C1 segment of cervical spinal cord (tissue), 14 donors: ENCODE measurements at places on chromosomes 2 and 18.

DNA sequence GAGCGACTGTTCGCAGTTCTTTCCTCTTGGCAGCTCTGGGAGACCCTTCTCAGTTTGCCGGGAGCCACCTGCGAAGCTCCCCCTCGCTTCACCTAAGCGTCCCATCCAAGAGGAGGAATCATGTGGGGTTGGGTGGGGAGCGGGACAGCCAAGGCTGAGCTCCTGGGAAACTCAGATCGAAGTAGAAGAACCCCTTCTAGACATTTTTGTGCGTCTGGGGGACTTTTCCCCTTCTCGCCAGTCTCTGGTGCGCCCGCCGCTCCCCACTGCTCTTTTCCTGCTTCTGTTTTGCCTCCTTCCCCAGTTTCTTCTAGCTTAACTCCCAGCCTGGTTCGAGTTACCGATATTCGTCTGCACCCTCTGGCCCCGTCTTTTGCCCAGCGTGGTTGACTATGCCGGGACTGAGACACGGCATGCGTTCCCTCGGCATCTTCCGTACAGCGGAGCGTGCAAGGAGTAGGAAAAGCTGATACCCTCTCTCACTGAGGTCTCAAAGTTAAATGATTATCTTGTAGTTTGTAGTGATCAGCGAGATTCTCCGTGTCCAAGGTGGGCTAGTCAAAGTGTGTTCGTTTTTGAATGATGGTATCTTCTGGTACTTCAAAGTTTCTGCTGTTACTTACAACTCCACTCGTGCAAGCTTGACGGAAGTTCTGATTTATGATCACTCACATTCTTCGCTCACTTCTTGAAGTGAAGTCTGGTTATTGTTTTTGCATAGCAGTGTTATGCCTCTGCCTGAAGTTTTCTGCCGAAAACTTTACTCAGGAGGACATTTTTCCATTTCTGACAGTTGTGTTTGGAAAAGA lies 664 bp downstream of the CAMKMT start:
- peak; percentile 54 for DNase-seq

DNA sequence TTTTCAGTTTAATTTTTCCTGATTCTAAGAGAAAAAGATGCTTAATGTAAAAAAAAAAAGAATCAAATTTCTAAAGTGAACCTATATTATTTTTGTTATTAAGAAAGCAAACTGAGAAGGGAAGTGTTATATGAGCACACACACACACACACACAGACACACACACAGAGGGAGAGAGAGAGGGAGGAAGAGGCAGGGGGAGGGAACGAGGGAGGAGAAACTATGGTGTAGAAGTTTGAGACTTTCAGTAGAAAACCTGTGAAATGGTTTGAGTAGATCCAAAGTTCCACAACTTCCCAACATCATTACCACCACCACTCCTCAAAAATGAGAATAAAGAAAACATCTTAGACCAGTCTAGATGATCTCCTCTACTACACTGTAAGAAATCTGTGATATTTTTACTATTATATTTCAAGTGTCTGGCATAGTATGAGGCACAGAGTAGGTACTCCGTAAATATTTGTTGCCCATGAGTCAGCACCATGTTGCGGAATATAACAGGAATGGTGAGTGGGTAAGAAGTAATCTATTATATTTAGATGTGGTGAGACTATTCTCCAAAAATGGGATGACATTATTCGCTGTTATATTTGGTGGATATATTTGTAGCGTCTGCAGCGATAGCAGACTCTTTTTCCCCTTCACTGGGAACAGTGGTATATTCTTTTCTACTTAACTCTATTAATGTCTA lies 149.4 kb upstream of the DNMT3A start:
- DNase-seq = no peak

- no peak for DNase-seq
Measured at GRCh38 chr2:201363857-201364560, 6.9 kb upstream of the FLACC1 start.

DNA sequence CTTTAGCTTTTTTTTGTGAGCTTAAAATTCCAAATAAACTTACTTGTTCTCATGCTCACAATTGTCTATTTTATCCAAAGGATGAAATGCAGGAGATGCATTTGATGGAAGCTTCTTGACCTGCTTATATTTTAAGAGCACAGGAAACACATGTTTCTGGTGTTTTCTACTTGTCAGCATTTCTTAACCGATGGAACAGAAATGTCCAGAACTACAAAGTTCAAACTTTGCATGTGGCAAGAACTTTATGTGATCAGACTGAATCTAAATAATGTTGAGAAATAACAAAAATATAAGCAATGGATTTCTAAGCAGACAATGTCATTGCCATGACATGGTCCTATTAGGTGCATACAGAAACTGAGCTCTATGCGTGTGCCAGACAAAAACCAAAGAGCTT lies 9.9 kb upstream of the CTLA4 start:
- no peak for DNase-seq

DNA sequence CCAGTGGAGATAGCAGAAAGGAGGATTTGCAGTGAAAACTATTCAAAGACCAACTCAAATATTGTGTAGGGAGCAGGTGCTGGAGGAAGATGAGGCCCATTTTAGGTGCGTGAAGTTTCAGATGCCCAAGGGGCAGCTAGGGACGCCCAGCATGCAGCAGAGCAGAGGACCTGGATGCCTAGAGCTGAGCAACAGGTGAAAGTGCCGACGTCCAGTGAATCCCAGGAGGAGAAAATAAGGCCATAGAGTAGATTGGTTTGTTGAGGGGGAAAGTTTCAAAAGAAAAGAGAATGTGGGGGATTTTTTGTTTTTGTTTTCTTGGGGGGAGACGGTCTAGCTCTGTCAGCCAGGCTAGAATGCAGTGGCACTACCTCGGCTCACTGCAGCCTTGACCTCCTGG lies 53.1 kb downstream of the OSBPL1A start:
- no peak for DNase-seq

DNA sequence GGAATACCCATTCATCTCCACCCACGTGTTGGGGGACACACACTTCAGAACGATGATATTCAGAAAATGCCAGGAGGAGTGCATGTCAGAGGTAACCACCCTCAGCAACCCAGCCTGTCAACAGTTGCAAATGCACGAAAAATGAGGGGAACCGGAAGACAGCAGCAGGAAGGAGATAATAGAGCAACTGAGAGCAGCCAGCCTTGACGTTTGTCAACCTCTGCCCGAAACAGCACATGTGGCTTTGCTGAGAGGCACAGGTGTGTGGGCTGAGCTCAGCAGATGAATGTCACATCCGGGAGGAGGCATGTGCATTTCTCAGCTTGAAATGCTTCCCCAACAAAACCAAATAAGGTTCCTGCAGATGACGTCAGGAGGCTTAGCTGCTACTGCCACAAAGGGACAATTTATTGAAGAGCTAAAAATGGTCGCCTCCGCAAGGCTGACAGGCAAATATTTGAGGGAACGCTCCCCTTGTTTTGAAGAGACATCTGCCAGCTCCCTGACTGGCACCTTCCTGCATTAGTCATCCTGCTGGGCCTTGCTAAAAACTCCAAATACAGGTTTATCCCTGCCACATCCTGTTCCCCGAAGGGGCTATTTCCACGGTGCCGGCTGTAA lies 419.0 kb downstream of the NBAS start:
- DNase-seq = no peak

- no peak for DNase-seq
Measured at GRCh38 chr18:22164337-22165048, 4.9 kb upstream of the GATA6 start.

DNA sequence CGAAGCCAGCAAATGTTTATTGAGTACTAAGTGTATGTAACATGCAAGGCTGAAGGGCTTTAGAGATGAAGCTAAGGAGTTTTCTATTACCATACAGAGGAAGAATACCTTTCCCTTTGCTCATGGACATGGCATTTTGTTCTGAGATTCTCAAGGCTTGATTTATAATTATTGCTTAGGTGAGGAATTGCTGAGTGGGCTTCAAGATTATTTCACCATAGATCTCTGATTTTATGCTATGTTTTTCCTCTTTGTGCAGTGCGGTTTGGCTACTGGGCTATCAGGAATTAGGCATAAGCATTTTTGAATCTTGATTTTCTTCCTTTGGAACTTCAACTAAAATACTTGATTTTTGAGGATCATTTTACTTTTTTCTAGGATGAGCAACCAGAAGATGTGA lies 42.5 kb downstream of the VRK2 start:
- DNase-seq = no peak

DNA sequence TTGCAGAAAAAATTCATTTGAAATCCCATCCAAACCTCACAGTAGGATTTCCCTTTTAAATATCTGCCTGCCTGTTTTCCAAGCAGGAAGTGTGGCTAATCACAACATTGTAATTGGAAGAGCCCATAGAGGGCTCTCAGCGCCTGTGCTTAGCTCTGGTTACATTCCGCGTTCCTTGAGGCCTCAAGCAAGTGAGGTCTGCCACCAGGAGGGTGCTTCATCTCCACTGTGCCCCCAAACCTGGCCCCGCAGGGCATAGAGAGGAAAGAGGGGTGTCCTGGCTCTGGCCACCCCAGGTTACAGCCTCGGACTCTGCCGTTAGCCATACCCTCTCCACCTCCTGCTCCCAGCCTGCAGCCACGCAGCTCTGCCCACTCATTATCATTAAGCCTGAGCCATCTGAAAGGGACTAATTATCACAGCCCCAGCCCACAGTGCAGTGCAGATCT lies 214.8 kb downstream of the SP3 start:
- no peak for DNase-seq

- no peak for DNase-seq
Measured at GRCh38 chr2:103887625-103888024, 966.3 kb upstream of the POU3F3 start.
